NCI-H1694 (cell line): ENCODE measurements at places on chromosomes 5 and 9.

DNA sequence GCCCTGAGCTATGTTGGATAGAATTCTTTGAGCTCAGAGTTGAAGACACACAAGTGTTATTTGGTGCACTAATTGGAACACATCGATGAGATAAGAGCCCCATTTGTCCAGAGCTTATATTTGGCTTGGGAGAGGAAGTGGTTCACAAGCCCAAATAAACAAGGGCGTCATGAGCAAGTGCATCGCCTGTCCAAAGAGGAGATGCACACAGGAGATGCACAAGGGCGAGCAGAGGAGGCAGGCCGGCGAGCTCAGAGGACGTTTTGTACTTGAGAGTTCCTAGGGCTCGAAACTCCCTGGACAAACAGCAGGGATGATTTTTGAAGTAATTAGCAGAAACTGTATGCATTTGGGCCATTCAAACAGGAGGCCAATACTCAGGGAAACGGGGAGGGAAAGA, 212.8 kb upstream of the IRX1 start:
- no peak for DNase-seq

GRCh38 chr9:87894998-87895625, 12.4 kb downstream of the SPATA31E1 start:
- DNase-seq: no peak

DNA sequence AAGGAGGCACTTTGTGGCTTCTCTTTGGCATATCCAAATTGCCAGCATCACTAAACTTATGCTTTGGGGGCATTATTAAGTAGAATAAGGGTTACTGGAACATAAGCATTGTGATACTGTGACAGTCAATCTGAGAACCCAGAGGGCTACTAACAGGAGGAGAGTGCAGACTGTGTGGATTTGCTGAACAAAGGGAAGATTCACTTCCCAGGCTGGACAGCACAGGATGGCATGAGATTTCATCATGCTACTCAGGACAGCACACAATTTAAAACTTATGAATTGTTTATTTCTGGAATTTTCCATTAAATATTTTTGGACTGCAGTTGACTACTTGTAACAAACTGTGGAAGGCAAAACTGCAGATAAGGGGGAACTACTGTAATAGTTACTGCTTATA, 212.5 kb downstream of the TMC1 start:
- DNase-seq: no peak

DNA sequence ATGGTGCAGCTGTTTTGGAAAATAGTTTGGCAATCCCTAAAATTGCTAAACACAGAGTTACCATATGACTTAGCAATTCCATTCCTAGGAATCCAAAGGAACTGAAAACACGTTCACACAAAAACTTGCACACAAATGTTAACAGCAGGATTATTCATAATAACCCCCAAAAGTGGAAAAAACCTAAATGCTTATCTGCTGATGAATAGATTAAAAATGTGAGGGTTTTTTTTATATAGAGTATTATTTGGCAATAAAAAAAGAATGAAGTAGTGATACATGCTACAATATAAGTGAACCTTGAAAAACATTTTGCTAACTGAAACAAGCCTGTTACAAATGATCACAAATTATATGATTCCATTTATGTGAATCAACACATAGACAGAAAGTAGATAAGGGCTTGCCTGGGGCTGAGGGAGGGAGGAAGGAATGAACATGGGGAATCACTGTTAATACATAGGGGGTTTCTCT, 45.1 kb upstream of the TRIO start:
- no peak for DNase-seq

DNA sequence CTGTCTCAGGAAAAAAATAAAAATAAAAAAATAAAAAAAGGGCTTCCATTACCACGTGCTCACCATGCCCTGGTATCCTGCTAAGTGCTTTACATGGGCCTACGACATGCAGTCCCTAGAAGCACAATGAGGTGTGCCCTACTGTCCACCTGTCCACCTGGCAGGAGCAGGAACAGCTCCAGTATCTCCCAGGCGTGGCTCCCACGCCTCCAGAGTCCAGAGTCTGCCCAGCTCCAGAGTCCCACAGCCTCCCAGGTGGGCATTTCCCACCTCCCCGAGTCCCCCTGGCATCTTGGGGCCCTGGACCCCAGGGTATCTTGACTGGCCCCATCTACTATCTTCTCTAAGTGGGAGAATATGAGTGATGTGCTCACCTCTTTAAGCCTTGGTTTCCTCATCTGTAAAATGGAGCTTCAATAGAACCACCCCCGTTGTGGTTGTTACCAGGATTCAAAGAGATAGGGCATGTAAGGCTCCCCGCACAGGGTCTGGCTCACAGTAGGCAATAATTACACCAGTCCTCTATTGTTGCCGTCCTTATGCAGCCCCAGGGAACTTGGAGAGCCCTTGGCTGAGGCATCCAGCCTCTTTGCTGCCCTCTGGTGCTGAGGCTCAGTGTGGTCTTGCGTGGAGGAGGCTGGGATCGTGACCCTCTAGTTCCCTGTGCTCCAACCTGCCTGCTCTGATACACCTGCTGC, 8.9 kb downstream of the CXCL14 start:
- DNase-seq: peak; percentile 0

DNA sequence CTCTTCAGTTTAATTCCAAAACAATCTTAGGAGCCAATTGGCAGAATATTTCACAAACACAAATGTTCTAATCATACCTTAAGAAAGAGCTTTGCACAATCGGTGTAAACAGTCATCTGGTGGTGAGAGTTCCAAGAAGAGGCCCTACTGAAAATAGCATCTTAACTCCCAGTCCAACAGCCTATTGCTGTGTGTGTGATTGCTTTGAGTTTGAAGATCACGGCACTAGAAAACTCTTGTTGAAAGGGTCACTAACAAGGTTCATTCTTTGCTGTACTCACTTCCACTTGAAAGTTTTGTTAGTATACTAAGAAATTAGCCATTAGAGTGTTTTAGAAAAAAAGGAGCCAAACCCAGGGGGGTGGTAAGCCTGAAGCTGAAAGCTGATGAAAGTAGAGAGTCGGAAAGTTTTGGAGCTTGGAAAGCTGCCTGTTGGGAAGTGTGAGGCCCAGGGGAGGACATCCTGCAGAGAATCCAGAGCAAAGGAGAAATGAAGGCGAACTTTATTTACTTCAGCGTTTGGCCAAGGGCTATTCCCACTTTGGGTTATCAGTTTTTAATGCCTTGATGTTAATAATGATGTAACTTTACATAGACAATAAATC, 180.3 kb upstream of the GHR start:
- no peak for DNase-seq

GRCh38 chr5:176355400-176356178, 6.0 kb downstream of the KIAA1191 start:
- DNase-seq: no peak

DNA sequence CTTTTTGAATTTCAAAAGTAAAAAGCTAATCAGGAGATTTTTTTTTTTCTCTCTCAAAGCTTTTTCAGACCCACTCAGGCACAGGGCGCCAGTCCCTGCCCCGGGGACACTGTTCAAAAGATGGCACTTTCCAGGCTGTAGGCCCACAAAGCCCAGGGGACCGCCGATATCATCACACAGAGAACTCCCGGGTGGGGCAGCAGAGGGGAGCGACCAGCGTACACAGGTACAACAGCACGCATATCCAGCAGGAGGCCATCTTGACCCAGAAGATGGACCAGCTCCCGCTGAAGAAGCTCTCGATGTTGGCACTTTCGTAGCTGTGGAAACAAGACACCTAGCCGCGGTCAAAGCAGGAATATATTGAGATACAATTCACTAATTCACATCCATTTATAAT, 108.3 kb downstream of the THBS4 start:
- DNase-seq: no peak

GRCh38 chr9:136204145-136204805, 653 bp downstream of the LHX3 start:
- no peak for DNase-seq

DNA sequence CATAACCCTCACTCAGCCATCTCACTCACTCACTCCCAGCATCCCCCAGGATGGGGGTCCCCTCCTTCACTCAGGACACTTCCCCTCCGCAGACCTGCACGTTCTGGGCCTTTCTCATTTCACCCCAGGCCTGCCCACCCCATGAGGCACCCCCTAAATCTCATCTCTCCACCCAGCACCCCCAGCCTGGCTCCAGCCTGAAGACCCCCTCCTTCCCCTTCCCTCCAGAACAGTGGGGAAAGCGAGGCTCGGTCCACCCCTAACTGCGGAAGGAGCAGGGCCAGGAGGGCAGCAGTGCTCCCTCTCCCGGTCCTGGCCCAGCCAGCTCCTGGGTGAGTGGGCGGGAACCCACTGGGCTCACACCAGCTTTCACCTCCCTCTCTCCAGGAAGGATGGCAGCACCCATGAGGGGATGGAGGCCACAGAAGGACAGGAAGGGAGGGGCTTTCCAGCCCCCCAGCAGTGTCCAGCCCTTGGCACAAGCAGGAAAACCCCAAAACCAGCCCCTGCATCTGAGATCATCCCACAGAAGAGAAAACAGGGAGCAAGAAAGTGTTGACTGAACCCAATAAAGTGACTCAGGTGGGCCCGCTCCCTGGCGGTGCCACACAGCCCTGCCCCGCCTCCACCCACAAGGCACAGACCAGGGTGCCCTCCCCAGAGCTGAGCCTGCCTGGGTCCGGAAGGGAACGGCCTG, 55.0 kb downstream of the LRSAM1 start:
- no peak for DNase-seq

GRCh38 chr9:126935630-126936029, 21.0 kb downstream of the RALGPS1 start:
- DNase-seq: no peak

DNA sequence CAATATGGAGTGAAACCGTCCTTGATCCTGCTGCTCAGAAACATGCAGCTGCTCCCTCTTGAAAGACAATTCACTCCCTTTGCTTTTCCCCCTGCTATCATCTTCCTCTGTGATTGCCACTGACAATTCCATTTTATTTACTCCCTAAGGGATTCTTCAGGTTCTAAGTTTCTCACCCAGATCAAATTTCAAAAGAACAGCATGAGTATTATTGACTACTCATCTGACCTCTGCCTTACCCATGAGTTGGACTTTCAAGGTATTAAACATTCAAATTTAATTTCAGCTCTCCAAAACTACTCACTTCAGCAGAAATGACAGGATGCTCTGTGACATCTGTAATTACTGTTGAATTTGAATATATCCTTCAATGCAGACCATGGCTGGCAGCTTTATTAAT, 236.5 kb upstream of the HAPLN1 start:
- DNase-seq: no peak

GRCh38 chr9:136544548-136544963, 1.3 kb downstream of the NOTCH1 start:
- DNase-seq: no peak

- no peak for DNase-seq
Observed at GRCh38 chr5:126939887-126940286, 90.5 kb downstream of the MARCHF3 start.

DNA sequence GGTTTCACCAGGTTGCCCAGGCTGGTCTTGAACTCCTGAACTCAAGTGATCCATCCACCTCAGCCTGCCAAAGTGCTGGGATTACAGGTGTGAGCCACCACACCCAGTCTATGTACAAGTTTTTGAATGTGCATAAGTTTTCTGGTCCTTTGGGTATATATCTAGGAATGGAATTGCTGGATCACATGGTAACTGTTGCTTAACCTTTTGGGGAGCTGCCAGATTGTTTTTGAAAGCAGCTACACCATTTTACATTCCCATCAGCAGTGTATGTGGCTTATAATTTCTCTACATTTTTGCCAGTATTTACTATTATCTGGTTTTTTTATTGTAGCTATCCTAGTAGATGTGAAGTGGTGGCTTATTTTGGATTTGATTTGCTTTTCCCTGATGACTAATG, 8.9 kb upstream of the LNPEP start:
- DNase-seq: no peak

- no peak for DNase-seq
Observed at GRCh38 chr5:68195137-68195536, 20.4 kb upstream of the PIK3R1 start.

DNA sequence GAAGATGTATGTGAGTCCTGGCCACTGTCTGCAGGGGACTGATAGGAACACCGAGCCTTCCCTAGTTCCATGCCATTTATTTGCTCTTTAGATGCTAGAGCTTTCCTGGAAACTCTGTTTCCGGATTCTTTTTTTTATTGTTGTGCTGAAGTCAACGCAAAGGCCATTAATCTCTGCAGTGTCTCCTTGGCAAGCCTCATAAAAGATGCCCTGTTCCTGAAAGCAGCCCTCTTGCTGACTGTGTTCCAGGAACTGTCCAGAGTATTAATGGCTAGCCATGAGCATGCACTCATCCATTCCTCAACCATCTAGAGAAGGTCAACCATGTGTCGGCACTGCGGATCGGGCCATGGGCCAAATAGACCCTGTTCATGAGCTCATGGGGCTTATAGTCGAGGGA, 42.9 kb upstream of the SMAD5 start:
- DNase-seq: no peak

- no peak for DNase-seq
Observed at GRCh38 chr5:80967500-80968181, 7.5 kb downstream of the RASGRF2 start.

GRCh38 chr5:59328709-59329296, 564.7 kb downstream of the PDE4D start:
- no peak for DNase-seq

GRCh38 chr5:68661237-68661636, 432.6 kb upstream of the SLC30A5 start:
- no peak for DNase-seq

DNA sequence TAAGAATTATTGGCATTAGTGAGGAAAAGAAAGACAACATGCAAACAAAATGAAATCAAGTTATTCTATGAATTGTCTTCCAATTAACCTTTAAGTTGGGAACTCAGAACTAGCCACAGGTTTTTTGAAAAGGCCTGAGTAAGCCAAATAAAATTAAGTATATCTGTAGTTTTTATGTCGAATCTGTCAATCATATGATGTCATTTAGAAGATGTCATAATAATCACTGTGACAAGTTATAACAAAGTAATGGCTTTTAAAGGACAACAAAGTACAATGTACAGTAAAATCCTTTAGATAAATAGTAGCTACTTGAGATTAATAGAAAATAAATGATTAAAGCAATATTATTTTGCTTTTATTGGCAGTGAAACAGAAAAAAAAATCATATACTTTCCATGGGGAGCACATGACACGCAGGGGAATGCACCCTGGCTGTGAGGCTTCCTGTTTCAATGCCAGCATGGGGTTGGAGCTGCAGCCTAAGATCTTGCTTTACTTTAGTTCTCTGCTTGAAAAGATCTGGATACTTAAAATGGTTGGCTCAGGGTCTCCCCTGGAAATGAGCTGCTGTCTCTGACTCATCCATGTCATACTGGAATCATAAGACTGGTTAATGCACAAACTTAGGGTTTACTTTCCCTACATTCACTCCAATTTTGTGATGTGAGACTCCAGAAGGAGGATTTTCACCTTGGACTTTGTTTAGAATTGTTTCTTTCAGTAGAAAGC, 284.3 kb downstream of the TAF11L14 start:
- no peak for DNase-seq

DNA sequence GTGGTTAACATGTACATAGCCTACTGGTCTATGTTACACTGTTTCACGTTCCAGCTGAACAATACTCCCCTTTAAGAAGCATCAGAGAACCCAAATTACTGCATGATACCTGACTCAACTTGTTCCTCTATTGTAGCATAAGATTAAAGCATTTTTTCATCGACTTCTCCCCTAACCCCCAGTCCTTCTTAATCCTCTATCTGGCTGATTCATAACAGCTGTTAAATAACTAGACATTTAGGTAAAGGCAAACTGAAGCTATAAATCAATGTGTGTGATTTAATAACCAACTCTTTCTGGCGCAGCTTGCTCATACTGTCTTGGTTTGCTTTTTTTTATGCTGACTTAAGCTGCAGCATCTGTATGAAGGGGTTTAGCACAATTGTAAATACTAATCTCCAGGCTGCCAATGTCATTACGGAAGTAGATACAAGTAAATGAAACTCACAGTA, 94.2 kb upstream of the MTAP start:
- DNase-seq: no peak

- no peak for DNase-seq
Observed at GRCh38 chr5:167877114-167877722, 414.2 kb upstream of the WWC1 start.
